Natural killer cell (primary cell): ENCODE measurements at places on chromosomes 4 and X. TPM values are rescaled to one million over a fixed set of nuclear protein-coding genes. Genes with fewer than 3 reads are reported as not detected.

GRCh38 chrX:78624426-78624825 is 34.7 kb downstream of the RTL3 start:
- DNase-seq = no peak

DNA sequence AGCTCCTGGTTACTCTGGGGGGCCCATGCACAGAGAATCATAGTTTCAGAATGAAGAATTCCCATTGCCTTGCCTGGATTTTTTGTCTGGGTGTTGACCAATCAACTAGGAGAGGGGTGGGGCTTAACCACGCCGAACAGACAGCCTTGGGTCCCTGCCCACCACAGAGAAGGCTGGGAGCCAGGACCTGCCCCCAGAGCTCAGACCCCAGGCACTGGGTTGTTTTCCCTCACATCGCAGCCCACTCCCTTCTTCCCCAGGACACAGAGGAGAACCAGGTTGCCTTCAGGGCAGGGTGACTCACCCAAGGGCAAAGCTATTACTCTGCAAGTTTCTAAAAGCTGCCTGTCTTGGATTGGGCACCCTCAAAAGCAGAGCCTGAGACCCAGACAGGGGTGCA is 23.3 kb upstream of the CRMP1 start:
- DNase-seq = no peak

DNA sequence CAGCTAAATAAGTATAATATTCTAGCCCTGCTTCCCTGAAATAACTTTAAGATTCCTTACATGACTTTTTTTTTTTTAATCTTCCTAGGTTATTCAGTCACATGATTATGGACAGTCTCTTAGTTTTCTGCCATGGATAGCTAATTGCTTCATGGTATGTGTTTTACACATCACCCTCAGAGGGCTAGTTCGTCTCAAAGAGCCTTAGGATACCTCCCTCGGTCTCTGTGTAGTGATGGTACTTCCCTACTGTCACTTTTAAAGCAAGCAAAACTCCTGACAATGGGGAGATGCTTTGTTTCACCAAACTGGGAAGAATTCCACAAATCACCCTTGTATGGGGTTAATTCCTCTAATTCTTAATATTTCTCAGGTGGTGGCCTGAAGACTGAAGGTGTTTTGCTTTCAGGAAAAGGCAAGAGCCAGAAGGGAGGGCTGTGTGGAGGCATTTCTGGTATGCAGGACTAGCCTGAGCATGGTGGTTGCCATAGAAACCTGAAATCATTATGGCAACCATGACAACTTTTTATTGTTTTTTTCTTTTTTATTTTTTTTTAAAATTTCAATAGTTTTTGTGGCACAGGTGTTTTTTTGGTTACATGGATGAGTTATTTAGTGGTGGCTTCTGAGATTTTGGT is 70.4 kb downstream of the BEX3 start:
- no peak for DNase-seq

- DNase-seq = no peak
Measured at GRCh38 chrX:134840370-134840769, 150.4 kb upstream of the SMIM10 start.

DNA sequence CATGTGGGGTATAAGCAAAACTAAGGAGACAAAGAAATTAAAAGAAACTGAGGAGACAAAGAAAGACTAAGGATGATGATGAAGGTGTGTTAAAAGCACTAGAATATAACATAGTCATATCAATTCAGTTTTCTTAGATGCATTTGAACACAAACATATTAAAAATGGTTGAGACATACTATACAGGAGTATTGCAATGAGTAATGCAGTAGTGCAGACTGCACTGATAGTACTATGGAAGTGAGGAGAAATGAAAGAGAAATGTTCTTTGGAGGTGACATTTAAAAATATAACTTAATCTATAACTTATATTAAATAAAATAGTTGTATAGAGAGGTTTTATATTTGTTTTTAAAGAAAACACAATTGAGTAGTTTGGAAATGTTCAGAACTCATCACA is 279.2 kb downstream of the CAMK2D start:
- DNase-seq = no peak

- no peak for DNase-seq
Measured at GRCh38 chr4:124139044-124139443, 573.5 kb downstream of the ANKRD50 start.

- no peak for DNase-seq
Measured at GRCh38 chrX:153644356-153645125, 2.5 kb upstream of the DUSP9 start.

GRCh38 chr4:6938237-6938636 is 28.6 kb downstream of the TBC1D14 start:
- DNase-seq = no peak

DNA sequence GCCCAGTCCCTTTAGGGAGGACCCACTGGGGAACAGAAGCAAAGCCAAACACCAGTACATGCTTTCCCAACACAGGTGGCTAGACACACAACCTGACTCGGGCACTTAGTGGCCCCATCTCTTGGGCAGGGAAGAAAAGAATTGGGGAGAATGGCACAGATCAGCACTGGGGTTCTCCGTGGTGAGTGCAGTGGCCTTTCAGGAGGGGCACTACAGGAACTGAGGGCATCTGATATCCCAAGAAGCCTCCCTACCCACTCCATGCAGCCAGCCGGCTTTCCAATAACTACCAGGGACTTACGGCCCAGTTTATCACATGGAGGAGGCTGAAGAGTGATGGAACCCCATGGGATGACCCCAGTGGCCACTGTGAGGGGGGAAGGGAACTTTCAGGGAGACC is 23.0 kb downstream of the RGN start:
- DNase-seq = no peak

DNA sequence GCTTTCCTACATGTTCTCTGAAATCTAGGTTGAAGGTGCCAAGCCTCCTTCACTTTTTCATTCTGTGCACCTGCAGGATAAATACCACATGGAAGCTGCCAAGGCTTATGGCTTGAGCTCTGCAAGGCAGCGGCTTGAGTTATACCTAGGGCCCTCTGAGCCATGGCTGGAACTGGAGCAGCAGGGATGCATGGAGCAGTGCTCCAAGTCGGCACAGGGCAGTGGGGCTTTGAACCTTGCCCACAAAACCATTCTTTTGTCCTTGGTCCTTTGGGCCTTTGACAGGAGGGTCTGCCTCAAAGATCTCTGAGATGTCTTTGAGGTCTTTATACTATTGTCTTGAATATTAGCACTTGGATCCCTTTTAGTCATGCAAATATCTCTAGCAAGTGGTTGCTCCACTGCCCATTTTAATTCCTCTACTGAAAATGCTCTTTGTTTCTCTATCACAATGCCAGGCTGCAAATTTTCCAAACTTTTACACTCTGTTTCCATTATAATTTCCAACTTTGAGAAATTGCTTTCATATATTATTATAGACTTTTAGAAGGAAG is 536.2 kb upstream of the KLHL4 start:
- no peak for DNase-seq

DNA sequence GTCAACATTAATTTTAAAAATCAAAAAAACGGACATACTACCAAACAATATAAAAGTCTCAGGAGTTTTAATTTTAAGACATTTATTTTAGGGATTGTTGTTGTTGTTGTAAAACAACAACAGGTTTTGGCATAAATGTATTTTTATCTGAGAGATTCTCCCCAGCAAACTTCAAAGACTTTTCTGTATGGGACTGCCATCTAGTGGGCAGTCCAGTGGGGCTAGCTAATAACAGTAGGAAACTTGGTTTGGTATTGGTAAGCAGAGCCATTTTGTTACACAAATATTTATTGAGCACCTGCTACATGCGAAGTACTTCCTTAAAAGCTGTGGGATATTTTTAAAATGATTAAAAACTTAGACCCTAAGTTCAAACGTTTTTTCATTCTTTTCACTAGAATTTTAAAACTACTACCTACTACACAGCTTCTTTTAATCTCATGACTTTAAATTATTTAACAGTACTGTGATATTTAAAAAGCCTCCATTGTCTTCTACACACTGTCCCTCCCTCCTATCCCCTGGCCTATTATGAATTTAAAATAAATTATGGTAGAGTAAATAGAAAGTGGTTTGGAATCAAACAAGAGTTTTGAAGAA is 1028.4 kb upstream of the INTU start:
- no peak for DNase-seq

- DNase-seq = no peak
Measured at GRCh38 chr4:124017185-124017785, 620.7 kb downstream of the SPRY1 start.

- no peak for DNase-seq
Measured at GRCh38 chr4:122764821-122765215, 32.3 kb downstream of the BBS12 start.

DNA sequence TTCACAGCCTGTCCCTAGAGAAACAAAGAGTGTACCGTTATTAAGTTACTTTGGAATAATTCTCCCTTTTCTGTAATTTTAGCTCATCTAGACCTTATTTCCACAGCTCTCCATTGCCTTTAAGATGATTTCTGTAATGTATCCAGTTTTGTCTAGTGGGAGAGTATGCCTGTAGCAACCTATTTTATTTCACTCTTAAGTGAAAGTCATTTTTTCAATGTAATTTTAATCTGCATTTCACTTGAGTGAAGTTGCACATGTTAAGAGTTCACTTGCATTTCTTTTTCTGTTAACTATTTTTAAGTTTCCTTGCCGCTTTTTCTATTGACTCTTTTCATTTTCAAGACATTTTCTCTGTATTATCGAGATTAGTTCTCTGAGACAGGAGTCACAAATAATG is 46.5 kb downstream of the FANCB start:
- no peak for DNase-seq

DNA sequence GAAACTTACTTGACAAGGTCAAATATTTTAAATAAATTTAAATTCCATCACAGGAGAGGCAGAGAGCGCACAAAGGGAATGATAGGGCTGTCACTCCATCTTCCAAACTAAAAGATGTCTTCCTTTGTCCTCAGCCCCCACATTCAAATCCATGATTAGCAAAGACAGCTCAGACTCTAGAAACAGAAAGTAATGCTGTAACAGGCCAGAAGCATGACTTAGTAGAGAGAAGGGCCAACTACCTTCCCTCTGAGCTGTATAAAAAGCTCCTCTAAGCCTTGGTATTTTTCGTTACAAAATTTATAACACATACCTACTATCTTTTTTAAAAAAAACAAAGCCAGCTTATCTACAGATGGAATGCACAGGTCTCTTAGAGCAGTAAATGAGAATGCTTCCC is 207.4 kb downstream of the MAPK10 start:
- DNase-seq = no peak

DNA sequence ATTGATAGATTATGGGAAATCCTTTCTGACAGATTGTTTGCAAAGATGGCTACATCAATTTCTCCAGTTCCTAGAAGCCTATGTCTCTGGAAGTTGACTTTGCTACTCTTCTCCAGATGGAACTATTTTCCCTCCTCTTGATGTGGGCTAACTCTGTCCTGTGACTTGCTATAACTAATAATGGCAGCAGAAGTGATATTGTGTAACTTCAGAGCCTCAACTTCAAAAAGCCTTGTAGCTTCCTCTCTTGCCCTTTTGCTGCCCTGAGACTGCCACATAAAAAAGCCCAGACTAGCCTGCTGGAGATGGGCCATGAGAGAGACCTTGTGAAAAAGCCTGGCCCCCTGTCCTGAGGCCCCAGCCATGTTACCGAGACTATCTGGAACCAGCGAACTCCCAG is 210.7 kb upstream of the SLC7A11 start:
- DNase-seq = no peak

GRCh38 chr4:83139514-83140156 is 25.1 kb upstream of the PLAC8 start:
- no peak for DNase-seq

DNA sequence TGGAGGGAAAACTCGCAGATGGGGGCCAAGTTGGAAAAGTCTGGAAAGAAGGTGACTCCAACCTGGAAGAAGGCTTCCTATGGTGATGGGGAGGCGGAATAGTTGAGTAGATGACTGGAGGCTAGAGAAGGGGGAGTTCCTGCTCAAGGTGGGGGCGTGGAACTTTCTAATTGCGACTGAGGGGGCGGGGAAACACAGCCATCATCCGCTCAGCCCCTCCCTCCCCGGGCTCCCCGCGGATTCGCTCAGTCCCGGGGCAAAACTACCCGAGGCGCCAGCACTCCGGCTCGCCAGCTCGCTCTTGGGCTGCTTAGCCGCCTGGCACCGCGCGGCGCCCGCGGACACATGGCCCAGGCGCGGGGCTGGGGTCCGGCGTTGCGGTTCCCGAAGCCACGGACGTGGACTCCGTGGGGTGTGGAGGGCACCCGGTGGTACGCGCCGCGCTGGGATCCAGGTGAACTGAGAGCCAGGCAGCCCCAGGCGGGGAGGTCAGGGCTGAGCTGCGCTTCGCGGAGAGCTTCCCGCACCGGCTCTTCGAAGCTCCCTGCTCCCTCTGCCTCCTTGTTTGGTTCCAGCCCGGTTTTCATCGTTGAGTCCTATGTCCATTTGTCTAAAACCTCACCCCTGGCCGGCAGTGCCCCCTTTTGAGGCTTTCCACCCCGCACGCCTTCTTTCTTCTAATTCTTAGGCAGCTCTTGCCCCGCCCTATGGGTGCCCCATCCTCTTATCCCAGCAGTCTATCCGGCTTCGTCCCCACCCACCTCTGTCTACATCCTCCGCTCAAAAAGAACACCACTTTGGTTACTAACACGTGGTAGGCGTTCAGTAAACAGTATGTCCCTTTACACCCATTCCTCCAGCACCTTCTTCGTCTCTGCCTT is 38.9 kb downstream of the STARD8 start:
- DNase-seq = no peak

DNA sequence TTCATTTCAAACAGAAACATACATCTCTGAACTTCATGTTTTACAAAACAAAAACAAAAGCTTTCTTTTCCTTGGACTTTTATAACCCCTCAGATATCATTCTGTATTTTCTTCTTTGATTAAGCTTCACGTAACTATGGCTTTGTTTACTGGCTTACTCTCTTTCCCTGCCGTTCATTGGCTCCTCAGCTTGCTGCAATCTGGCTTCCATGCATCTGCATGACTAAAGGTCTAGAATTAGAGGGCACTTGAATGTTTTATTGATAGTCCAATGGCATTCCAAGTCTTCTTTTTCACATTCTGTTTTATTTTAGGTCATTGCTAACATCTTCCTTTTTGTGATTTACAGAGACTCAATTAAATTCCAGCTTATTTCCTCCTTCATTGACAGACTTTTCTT is 487.6 kb downstream of the GRXCR1 start:
- DNase-seq = no peak

F8A3 gene
- total RNA-seq = 15.6 TPM

KLB gene
- total RNA-seq = 0.07 TPM

XAGE1A gene
- not detected for total RNA-seq

NWD2 gene
- not detected for total RNA-seq

SMIM31 gene
- not detected for total RNA-seq

HOPX gene
- 152 TPM for total RNA-seq

HAND2 gene
- not detected for total RNA-seq

ZMAT1 gene
- 14.9 TPM for total RNA-seq

ZNF595 gene
- 23.0 TPM for total RNA-seq

ATP1B4 gene
- not detected for total RNA-seq

ARMCX1 gene
- 0.18 TPM for total RNA-seq

VCX2 gene
- not detected for total RNA-seq

SYN1 gene
- total RNA-seq = not detected

H2BW2 gene
- not detected for total RNA-seq

SSX4B gene
- not detected for total RNA-seq

IRS4 gene
- total RNA-seq = not detected

MAOB gene
- total RNA-seq = not detected

CTSO gene
- total RNA-seq = 25.2 TPM

FGD1 gene
- not detected for total RNA-seq
